ENCODE measurements at places on chromosomes 6 and 20.
A peak's percentile ranks its signal among the peaks of the same experiment; 100 is the strongest.

DNA sequence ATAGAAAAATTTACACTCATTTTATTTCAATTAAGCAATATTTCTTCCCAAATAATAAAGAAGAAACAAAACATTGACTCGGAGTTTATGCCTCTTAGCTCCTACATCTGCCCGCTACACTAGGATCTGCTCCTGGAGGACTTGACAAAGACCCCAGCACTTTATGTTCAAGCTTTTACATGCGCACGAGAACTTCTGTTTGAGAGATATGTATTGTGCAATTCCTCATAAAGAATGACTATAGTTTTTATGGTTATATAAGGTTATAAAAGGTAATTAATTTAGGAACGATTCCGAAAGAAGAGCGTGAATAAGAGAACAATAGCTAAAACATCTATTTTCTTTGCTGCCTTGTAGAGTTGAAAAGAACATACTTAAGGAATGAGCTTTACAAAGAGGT, 12.4 kb upstream of the RALY start:
- no peak for DNase-seq

DNA sequence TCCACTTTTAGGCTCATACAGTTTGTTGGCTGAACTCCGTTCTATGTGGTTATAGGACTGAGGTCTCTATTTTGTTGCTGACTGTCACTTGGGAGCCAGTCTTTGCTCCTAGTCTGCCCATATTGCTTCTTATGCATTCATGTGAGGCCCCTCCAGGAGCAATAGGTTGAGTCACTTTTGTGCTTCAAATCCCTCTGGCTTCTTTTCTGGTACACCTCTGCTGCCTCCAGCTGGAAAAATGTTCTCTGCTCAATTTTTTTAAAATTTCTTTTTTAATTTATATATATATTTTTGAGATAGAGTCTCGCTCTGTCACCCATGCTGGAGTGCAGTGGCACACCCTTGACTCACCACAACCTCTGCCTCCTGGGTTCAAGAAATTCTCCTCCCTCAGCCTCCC, 42.7 kb upstream of the NOX3 start:
- DNase-seq: peak; percentile 16

DNA sequence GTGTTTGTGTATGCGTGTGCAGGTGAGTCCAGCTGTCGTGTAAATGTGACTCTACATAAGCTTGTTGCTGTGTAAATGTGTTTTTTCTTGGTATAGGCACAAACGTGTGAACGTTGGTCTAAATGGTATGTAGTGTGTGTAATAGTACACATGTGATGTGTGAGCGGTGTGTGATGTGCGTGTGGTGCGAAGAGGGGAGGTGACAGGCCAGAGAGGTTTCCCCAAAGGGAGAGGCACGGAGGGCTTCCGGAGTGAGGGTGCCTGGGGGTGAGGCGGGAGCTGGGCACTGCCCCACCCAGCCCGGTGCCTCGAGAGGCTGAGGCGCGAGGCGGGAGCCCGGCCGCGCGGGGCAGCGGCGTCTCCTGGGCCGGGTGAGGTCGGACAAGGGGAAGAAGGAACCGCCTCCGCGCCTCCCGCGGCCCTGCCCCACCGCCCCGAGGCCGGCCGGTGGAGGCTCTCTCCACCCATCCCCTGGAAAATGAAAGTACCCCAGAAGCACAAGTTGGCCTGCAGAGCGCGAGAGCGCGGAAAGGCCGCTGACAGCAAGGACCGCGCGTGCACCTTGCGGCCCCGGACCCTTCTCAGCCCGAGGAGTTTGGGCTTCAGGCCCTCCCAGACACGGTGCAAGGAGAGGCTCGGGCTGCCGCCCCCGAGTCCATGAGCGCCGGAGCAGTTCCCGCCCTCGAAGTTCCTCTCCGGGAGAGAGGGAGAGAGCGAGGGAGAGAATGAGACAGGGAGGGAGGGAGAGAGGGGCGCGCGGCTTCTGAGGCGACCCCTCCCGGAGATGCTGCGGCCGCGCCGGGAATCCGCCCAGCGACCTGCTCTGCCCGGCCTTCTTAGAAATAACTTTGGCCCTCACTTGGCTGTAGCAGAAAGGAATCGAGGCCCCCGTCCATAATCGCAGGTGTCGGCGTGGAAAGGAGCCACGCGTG, 43.2 kb upstream of the OSTM1 start:
- DNase-seq: no peak

DNA sequence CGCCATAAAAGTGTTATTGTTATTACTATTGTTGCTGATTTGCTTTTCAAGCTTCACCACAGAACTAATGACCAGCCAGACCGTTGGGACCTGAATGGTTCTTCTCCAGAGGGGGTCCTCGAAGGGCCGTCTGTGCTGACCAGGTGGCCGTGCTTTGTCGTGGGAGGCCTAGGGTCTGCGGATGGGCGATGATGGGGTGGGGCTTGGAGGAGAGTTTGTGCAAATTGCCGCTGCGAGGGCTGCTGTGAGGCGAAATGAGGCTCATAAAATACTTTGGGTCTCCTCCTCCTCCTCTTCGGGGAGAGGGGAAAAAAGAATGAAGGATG, 6.0 kb upstream of the ZBTB22 start:
- peak; percentile 89 for DNase-seq

Measured in NCI-H146 (cell line).